BJ (cell line): ENCODE measurements at places on chromosomes 1 and 21.

DNA sequence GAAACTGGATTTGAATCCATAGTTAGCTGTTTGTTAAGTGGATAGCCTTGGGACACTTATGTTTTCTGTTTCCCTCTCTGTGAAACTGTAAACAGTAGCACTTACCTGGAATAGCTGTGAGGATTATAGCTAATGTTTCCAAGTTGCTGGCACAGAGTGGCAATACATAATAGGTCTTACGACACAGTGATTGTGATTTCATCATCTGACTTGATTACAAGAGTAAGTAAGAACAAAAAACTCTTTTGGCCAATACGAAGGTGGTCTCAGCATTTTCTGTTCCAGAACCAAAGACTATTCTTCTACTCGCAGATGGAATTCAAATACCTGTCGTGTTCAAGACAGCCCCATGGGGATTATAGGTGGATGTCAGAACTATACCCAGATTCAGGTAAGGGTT lies 2.1 kb downstream of the C8B start:
- DNase-seq, result no peak

DNA sequence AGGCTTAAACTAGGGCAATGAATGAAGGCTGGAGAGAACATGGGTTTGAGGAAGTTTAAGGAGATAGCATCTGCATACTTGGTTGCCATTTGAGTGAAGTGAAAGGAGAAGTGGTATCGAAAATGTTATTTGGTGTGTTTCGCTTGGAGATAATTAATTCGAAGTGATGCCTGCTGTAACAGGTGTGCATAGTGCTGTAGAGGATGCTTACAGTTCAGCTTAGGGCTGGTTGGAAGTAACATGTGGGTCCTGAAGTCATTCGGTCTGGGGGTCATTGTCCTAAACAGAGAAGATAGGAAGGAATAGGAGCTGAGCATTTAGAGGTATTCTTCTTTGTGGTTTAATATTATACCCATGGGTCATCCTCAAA lies 301 bp upstream of the NUDT17 start:
- DNase-seq, result no peak

- no peak for DNase-seq
Observed at GRCh38 chr21:45542242-45542666, at the start of gene SLC19A1. TSS of gene SLC19A1 (minus strand) at chr21:45542440. CDS start at chr21:45537959, 4,481 bp downstream.

DNA sequence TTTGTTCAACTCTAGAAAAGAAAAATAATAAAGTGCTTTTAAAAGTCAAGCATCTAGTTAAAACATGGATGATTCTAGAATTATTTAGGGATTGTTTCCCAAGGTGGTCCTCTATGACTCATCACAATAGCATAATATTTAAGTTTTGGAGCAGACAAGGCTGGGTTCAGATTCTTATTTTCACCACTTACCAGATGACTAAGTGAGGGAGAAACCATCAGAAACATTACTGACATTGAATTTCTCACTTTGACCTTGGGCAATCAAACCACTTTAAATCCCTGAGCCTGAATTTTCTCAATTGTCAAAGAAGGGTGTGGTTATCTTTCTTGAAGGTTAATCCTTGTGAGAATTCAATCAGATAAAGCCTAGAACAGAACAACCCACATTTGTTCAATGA lies 102.5 kb upstream of the PTGFR start:
- DNase-seq, result no peak

DNA sequence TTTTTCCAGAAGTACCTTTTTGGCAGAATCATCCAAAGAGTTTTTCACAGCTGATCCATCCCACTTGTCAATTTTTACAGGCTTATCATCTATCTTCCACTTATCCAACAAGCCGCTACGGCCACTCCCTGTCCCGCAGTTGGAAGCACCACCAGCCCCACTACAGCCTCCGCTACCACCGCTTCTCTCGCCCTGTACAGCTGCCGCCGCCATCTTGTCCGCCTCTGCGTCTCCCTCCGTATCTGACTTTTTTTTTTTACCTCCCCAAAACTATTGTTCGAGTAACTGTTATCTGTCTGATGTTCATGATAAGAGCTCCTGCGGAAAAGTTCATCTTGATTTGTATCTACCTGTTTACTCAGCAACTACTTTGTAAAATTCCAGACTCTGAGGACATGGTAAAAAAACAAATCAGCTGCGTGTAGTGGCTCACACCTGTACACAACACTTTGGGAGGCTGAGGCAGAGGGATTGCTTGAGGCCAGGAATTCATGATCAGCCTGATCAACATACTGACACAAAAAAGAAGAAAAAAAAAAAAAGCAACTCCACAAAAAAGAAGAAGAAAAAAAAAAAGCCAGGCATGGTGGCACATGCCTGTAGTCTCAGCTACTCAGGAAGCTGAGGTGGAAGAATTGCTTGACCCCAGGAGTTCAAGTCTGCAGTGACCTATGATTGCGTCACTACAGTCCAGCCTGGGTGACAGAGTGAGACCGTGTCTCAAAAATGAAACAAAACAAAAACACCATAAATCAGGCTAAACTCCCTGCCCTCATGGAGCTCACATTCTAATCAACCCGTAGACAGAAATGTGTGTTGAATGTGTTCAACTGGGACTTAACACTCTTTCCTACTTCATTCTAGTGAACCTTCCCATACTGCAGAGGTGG lies 8.0 kb upstream of the EYA3 start:
- DNase-seq, result no peak

GRCh38 chr1:5905436-5905835 lies 86.8 kb downstream of the NPHP4 start:
- DNase-seq, result no peak

DNA sequence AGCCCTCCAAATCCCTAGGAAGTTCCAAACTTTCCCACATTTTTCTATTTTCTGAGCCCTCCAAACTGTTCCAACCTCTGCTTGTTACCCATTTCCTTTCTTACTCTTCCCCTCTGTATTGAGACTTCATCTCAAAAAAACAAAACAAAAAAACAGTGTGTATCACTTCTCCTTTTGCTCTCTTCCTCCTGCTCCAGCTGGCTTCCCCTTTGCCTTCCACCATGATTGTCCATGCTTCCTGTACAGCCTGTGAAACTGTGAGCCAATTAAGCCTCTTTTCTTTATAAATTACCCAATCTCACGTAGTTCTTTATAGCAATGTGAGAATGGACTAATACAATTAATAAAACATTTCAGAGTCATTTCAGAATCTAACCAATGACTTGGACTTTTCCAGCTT lies 69.6 kb upstream of the KRTAP19-8 start:
- DNase-seq, result no peak

DNA sequence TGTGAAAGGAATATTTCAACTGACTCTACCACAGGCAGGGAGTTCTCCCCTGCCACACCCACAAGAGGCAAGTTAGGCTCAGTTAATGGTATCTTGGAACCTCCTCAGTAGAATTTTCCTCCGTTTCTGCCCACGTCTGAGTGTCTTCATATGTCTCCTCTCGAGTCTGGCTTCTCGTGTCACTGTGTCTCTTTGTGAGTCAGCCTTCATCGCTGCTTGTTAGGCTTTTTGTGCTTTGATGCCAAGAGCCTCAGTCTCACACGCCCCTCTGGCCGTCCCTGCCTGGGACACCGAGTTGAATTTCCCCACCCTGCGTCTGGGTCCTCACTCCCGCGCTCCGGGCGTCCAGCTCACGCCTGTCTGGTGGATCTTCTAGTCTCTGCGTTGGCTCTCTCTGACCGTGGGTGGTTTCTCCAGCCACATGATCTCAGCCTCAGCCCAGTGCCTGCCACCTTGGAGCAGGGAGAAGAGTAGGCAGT lies 125.7 kb upstream of the GADD45A start:
- peak; percentile 51 for DNase-seq

- DNase-seq, result no peak
Observed at GRCh38 chr1:55836086-55836485, 620.9 kb upstream of the USP24 start.

DNA sequence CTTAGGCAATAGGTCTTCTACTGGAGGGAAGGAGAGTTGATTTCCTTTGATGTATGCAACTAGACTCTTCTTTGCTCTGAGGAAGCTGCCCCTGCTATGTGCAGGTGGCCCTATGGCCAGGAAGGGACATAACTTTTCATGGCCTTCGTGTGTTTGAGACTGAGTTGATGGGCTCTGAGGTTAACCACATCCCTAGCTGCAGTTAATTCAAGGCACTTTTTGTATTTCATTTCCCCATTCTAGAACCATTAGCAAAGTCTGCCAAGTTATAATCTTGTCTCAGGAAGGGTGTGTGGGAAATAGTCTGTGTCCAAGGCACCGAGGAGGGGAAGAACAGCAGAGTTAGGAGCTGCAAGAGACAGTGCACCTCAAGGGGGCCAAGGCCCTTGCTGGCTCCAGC lies 2.5 kb downstream of the FCRL4 start:
- DNase-seq, result no peak

DNA sequence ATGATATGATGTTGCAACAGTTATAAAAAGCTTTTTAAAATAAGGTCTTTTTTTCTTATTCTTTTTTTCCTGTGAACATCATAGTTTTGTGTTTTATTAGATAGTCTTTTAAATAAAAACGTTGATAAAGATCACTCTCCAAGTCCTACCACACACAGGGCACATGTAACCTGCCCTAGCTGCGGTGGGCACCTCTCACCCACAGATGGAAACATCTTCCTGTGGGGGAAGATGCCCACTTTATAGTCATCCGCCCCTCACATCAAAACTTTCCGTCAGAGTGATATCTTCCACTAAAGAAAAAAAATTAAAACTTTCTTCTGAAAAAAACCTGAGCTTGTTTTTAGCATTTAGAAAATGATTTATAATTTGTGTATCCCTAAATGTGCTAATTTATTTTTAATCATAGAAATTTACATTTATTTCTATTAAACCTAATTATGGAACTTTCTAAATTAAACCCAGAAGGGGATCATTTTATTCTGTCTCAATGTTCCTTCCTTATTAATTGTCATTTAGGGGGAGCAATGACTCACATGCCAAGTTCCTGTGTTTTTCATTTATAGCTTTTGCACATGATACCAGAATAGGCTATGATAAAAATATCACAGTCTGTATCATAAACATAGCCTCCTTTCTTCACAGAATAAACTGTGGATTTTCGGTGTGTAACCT lies 24.7 kb downstream of the TNFRSF9 start:
- DNase-seq, result no peak

DNA sequence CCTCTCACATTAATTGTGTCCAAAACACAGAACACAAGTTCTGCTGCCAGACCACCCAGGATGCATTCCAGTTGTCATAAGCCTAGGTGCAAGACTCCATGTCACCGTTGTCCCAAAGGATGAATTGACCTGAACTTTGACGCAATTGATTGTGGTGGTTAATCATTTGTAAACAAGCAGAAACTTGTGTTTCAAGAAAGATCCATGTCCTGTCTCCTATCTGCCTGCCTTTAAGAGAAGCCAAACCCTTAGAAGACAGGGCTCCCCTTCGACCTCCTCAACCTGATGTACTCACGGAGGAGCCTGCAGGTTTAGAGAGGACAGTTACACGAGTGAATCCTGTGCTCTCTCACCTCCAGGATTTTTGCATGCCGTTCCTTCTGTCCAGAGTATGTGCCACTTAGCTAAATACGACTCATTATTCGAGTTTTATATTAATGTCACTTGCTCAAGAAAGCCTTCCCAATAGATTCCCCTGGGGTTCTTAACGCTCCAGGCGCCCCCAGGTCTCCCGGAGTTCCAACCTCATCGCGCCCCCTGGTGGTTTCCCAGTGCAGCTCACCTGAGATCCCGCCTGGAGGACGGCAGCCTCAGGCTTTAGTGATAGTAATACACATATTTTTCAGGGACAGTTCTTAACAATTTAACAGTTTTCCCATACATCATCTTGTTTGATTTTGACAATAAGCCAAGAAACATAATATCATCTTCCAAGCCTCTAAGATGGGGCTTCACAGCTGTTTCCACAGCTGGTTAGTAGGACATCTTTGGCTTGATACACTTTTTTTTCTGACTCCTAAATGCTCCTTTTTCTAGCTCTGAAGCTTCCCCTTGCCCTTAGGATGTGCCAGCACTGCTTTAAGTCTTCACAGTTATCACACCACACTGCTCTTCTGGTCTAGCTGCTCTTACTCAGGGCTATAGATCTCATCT lies 2.4 kb upstream of the C8B start:
- DNase-seq, result no peak

DNA sequence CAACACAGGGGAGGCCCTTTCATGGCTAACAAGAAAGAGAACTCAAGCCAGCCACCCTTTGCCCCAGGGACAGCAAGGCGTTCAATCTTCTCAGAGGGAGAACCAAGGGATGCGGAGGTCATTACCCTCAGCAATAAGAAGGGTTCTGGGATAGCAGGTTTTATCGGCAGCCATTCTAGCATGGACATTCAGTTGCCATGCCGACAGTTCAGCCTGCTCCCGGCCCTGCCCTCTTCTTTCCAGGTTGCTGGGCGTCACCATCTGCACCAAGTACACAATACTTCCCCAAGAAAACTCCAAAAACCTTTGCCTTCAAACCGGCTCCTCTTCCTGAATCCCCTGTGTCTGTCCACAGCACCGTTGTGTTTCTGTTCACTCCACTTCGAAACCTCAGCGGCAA lies 47.1 kb downstream of the SYT2 start:
- no peak for DNase-seq

DNA sequence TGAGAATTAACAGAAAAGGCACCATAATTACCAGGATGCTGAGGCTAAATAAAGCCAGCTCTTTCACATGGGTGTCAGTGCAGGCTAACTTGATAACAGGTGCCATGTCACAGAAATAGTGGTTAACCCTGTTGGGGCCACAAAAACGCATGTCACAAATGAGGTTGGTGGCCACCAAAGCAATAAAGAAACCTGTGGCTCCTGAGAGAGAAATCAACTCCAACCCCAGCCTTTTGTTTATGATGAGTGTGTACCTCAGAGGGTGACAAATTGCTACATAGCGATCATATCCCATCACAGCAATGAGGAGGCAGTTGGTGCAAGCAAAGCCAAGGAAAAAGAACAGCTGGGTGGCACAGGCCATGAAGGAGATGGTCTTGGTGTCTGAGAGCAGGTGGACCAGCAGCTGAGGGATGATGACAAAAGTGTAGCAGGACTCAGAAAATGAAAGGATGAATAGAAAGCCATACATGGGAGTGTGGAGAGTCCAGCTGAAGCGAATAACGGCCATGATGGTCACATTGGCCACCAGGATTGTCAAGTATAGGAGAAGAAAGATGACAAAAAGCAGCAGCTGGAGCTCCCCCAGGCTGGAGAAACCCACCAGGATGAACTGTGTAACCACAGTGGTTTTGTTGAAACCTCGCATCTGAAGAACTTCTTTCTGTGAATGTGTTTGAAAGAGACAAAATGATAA lies at the start of gene OR10T2:
OR10T2 (minus strand) TSS at position 649 of the 697 bp plus-strand sequence; CDS start at position 649, 0 bp downstream.
- no peak for DNase-seq

DNA sequence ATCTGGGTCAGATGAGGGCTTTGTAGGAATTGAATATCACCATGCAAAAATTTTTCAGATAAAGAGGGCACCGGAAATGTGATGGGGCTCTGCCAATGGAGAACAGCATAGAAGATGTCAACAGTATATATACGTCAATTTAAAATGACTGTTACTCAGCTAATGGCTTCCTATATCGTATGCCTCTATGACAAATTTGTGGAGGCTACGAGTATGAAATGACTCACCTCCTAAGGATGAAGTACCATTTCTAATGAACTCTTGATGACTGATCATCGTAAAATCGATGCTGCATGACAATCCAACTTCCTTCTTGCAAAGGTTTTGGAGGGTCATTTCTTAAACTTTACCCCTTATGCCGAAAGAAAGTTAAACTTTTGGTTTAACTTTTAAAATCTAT lies 450.3 kb upstream of the ZP4 start:
- DNase-seq, result no peak
